Fibroblast of skin of right biceps (primary cell): ENCODE measurements at places on chromosomes 6 and 20.

GRCh38 chr20:38172408-38172807, 7.3 kb upstream of the TGM2 start:
- DNase-seq: peak; percentile 61

- DNase-seq: peak; percentile 79
These were observed 90.1 kb downstream of the FOXO3 start for GRCh38 chr6:108650781-108651180.

- DNase-seq: no peak
These were observed 118.8 kb upstream of the FAM184A start for GRCh38 chr6:119197271-119197670.

DNA sequence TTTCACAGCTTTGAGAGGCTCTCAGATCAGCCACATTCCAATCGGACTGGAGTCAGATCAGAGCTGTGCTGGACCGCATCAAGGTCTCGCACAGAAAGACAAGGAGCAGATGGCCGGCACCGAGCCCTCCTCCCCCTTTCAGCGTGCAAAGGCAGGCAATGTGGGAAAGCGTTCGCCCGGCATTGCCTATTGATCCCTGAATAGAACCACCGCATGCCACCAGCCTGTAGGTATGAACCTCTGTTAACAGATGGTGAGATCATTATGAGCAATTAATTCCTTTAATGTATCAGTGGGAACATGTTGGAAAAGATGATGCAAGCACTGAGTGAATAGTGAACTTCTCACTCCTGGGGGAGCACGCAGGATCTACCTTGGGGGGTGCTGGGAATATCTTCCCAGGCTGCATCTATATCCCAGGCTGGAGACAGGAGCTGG, 117.5 kb upstream of the ID4 start:
- DNase-seq: peak; percentile 69

- no peak for DNase-seq
These were observed 16.4 kb downstream of the CST8 start for GRCh38 chr20:23507346-23507745.

DNA sequence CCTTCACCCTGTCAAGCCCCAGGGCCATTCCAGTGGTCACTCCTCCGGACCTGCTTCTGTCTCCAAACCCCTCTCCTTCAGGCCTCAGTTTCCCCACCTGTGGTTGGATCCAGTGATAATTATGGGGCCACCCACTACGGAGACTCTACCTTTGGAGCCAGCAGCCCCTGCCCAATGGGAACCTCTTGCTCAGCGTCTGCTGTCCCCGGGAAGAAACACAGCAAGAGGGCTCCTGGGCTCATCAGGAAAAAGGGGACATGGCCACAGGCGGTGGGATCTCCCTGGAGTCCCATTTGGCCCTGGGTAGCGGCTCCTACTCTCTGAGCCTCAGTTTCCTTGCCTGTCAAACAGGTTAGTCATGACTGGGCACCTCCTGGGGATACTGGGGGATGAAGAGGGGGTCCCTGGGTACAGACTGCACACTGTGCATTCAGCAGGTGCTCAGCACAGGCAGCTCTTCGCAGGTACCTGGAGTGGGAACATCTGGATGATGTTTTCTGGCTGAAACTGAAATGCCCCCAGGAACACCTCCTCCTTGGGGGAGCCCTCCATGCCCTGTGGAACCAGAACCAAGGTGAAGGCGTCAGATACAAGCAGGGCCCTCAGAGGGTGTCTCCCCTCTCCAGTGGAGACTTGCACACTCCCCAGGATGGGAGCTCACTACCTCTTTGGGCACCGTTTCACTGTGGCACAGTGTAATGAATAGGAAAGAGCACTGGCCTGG, 19.4 kb downstream of the SUN5 start:
- no peak for DNase-seq

DNA sequence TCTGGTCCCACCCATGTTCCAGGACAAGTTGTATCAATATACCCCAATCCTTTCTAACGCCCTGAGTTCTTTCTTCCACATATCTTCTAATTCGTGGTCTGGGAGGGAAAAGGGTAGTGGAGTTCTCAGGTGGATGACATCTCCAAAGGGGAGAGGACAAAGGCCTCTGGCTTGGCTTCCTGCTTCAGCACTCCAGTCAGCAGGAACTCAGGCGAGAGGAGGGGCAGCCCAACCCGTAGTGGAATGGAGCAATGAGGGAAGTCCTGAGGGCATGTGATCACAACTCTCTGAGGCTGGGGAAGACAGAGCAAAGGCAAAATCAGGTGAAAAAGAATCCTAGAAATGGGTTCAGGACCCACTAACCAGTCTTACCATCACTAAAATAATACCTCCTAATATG, 9.6 kb upstream of the NRM start:
- DNase-seq: no peak

DNA sequence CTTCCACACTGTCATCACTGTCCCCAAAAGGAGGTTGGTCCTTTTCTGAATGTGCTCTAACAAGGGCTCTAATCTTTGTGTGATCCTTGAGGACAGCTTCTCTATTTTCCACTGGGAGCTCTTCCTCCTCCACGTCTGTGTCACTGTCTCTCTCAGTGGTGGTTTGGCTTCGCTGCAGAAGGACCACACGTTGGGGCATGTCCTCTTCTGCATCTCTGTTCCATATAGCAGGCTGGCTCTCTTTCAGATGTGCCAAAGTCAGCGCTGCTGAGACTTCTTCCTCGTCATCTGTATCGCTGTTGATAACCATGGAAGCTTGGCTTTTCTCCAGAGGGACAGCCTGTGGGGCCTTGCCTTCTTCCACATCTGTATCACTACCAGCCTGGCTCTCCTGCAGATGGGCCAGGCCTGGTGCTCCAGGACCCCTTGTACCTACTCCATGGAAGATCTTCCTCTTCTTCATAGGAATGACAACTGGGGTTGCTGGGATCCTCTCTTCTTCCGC, 4.6 kb downstream of the MDC1 start:
- no peak for DNase-seq

GRCh38 chr6:93048381-93048780, 371.0 kb downstream of the EPHA7 start:
- DNase-seq: no peak

GRCh38 chr6:82144852-82145340, 102.6 kb downstream of the IBTK start:
- peak; percentile 97 for DNase-seq

DNA sequence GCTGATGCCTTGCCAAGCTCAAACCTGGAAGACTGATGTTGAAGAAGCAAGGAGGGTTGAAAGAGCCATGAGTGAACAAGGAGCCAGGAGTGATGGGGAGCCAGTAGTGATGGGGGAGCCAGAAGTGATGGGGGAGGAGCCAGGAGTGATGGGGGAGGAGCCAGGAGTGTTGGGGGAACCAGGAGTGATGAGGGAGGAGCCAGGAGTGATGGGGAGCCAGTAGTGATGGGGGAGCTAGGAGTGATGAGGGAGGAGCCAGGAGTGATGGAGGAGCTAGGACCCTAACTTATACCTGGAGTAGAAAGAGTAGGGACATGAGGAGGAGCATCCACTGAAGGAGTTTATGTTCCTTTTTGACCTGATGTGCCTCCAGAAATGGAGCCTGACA, 14.6 kb upstream of the CD93 start:
- DNase-seq: no peak

- no peak for DNase-seq
These were observed 386.9 kb downstream of the CDH26 start for GRCh38 chr20:60345106-60345505.

- DNase-seq: peak; percentile 74
These were observed 318.9 kb upstream of the PLCB4 start for GRCh38 chr20:8749986-8750385.

DNA sequence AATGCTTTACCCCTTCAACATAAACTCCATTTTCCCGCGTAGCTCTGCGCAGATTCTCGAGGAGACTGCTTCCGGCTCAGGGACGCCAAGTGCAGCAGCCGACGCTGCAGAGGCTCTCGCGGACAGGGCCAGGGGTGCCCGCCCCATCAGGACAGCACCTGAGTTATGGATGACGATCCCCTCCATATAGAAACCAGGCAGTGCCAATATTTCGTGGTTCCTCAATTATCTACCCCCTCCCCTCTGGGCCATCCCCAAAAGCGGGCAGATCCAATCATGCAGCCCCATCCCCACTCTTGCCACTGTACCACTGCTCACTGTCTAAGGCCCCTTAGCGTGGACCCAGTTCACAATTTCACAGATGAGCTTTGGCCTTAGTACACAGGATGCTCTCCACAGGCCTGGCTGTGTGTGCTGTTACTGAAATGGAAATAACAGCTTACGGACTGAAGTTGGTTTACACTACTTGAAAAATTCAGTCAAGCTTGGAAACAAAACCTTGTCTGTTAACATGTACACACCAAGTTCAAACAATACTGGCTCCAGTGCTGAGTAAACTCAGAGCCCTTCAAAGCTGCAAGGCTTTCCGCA, 74.5 kb downstream of the DACT2 start:
- DNase-seq: no peak

- no peak for DNase-seq
These were observed 380.6 kb upstream of the JAG1 start for GRCh38 chr20:11054266-11054993.

DNA sequence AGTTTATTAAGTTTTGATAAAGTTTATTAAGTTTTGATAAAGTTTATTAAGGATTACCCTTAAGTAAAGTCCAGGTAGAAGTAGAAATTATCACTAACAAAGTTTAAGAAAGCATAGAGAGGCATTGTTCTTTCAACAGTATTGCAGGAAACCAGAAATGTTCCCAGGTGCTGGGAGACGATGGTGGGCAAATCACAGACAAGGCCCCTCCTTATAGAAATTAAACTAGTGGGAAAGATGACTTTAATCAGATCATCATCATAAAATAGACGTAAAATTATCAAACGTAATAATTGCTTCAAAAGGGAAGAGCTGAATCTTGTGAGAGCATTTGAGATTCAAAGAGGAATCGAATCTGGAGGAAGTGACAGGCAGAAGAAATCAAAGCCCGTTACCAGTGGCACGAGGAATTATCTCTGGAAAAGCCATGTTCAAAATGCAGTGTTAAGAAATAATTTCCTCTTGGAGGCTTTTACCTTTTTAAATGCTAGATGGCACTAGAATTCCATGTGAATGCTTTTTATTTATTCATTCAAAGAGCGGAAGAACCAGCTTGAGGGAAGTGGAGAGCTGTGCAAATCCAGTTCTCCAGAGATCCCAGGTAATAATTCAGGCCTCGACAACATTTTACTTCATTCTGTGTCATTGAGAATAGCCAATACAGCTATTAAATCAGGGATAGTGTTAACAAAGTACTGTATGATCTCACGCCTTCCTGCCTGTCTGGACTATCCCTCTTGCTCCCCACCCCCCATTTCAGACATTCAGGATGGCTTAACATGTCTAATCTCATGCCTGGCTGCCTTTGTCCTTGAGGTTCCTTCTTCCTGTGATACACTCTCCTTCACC, 1.0 kb upstream of the APMAP start:
- DNase-seq: peak; percentile 58

DNA sequence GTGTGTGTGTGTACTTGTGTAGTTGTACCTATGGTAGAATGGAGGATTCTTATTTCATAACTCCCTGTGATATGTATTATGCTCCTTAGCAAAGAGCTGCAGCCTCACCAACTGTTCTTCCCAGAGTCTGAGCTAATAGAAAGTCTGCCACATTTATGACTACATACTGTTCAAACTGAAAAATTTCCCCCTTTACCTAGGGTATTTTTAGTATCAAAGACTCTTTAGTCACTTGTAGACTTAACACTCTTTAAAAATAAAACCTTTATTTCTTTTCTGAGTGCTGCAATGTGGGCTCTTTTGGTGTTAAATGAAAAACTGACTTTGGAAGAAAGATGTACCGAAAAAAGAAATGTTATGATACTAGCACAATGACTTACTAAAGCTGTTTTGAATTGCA, 39.6 kb upstream of the HS3ST5 start:
- DNase-seq: no peak

- DNase-seq: peak; percentile 60
These were observed 229.1 kb downstream of the PLCB1 start for GRCh38 chr20:8361006-8361652.

GRCh38 chr6:34157851-34158250, 12.0 kb upstream of the GRM4 start:
- no peak for DNase-seq

GRCh38 chr6:116564311-116564710, 7.0 kb upstream of the RWDD1 start:
- peak; percentile 87 for DNase-seq
